ENCODE measurements at places on chromosomes 7 and 10.

- no peak for DNase-seq
Measured at GRCh38 chr7:101299511-101300464, 21.8 kb downstream of the IFT22 start.

DNA sequence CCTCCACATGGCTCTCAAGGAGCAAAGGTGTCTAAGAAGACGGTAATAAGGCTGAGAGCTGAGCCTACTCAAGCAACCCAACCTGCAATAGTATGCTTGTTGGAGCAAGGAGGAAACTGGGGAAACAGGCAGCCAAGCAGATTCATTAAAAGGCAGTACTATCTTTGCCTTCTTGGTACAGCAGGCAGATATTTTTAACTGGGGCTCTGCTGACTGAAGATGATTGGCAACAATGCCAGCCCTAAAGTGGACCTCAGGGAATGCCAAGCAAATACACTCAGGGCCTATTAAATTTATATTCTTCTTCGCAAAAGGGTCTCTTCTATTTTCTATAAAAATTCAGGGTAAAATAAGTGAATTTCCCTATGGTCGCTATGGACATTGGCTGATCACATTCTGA is 109.4 kb upstream of the PCGF5 start:
- no peak for DNase-seq

DNA sequence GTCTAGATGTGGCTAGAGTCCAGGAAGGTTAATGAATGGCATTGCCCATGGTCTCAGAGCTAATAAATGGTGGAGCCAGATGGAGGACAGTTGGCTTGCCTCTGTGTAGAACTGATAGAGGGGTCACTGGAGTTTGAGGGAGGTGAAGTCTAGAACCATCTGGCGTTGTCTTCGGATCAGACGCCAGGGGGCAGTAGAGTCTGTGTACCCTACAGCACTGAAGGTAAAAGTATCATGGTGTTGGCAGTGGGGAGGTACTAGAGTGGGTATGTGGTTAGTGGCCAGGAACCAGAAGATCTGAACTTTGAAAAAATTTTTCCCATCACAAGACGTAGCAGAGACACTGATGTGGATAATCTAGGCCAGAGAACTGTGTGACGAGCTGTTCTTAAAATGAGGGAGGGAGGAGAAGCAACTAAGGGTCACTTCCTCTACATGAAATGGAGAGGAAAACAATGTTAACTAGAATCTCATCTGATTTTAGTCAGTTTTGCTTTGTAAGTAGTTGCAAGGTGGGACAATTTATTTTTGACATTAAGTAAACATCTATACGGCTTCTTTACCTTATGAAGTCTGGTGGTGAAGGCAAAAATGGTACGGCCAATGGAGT is 227.9 kb upstream of the PRSS58 start:
- DNase-seq, result no peak

DNA sequence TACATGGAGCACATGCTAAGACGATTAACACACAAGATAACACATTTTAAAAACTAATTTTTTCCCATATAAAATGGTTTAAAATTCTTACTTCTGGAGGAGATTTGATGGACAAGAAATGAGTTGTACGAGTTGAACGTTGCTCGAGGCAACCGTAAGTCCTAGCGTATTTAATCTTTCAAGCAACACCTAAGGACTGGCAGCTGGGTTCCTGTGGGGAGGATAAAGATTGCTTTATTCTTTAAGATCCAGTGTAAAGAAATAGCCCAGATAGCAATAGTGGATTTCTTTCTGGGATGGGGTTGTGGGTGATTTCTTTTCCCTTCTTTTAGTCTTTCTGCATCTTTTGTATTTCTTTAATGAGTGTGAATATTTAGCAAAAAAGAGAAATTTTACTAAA is 9.8 kb downstream of the TBXAS1 start:
- no peak for DNase-seq

DNA sequence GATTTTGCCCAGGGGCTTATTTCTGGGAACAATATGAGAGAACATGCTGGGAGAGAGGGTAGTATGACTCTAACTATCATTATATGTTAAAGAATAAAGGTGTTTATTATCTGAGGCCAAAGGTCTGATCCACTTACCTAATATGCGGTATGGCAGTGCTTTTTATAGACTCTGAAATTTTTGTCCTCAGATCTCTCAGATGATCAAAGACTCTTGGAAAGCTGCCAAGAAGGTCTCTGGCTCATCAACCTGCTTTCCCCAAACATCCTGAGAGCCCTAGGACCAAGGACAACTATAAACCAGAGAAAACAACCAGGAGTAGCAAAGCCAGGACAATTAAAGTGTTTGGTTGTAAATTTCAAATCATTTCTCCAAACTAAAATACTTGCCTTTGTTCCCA is 255.7 kb upstream of the LRRN3 start:
- no peak for DNase-seq

- DNase-seq, result no peak
Measured at GRCh38 chr7:30974605-30975255, 11.0 kb downstream of the GHRHR start.

- DNase-seq, result no peak
Measured at GRCh38 chr10:79140085-79140793, 71.5 kb downstream of the ZMIZ1 start.

GRCh38 chr7:80488851-80489370 is 23.0 kb downstream of the GNAT3 start:
- no peak for DNase-seq

DNA sequence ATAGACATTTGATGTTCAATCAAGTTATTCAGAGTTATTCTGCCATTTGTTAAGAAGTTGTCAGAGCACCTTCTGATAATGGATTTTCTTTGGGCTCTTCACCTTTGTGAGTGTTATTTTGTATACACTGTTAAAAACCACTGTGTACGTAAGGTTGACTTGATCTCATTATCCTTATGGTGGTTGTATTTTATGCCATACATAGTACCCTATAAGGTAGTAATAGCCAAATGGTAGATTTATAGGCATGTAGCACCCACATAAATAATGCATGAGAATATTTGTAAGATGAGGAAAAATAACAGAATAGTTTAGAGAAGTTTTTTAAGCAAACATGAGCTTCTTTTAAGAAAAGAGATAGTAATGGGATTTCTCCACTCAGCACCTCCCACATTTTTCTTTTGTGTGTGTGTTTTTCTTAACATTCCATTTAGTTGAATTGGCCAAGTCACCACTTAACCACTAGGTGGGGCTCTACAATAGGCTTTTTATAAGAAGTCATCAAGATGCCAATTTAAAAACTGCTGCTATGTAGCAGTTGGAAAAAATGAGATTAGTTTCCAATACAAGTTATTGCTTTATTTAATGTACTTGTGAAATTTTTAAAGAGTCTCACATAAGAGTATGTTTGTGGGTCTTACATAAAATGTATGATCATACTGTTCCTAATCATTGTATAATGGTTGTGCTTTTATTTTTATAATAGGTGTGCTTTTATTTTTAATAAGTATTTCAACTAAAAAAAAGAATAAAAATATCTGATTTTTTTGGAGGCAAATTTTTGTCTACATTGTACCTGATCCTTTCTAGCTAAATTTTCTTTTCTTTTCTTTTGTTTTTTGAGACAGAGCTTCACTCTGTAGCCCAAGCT is 41.1 kb upstream of the STMP1 start:
- no peak for DNase-seq

DNA sequence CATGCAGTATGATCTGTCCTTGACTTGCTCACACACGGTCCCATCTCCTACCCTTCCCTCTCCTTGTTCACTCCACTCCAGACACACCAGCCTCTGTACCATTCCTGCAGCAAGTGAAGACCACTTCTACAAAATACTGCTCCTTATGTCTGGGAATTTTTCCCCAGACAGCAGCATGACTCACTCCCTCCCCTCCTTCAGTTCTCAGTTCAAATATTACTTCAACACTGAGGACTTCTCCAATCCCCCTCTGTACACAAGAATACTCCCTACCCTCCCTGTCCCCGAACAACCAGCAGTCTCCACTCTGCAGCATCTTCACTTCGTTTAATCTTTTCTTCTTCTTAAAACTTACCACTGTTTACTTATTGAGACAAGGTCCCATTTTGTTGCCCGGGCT is 474.0 kb downstream of the GPAM start:
- DNase-seq, result no peak

- DNase-seq, result no peak
Measured at GRCh38 chr7:84081973-84082522, 112.5 kb downstream of the SEMA3A start.

All from activated CD4-positive, CD25-positive, alpha-beta regulatory T cell (primary cell).